Amniotic epithelial cell (primary cell): ENCODE measurements at places on chromosomes 7 and 10.

DNA sequence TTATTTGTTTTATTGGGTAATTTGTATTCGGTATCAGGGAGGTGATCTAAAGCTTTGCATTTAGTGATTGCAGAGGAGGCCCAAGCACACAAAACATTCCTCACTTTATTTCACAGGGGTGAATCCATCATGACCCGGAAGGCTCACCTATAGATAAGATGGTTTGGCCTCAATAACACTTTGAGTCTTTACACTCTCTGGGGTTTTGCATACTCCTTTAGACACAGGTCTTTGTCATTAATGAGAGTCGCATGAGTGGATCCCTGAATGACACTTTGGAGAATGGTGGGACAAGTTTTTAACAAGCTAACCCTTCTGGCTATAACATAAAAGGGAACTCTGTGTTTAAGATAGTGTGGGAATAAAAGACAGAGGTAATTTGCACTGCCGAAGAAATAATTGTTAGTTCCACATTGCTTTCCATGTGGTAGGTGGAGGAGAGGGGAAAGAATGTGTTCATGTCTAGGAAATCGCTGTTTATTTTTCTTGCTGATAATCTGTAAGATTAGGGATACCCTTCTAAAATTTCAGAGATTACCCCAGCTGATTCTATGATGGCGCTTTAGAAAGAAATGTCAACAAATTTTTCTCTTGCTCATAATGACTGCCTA, 455.8 kb downstream of the TFEC start:
- DNase-seq: no peak

- no peak for DNase-seq
Observed at GRCh38 chr10:100625816-100626215, 90.1 kb downstream of the HIF1AN start.

DNA sequence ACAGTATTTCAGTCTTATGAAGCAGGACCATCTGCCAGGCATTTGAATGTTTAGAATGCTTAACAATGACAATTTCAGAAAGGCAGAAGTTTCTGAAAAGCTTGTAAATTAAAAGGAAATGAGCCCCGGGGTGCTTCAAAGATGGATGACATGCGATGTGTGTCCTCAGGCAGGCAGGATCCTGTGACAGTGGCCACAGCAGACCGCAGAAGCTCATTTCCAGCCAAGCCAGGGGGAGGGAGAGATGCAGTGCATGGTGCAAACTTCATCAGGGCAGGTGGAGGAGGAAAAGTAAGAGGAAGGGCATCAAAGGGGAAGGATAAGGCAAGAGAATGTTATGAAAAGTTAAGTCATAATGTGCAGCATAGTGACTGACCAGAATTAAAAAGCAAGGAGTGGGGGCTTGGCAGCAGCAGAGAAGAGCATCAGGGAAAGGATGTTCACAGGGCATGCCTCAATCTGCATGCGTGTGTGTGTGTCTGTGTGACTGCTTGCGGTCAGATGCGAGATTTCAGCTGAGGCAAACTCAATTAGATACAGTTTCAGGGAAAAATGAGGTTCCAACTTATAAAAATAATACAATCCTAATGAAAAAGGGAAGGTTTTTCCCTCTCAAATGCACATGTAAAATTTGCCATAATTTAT, 173.7 kb downstream of the COBL start:
- no peak for DNase-seq

DNA sequence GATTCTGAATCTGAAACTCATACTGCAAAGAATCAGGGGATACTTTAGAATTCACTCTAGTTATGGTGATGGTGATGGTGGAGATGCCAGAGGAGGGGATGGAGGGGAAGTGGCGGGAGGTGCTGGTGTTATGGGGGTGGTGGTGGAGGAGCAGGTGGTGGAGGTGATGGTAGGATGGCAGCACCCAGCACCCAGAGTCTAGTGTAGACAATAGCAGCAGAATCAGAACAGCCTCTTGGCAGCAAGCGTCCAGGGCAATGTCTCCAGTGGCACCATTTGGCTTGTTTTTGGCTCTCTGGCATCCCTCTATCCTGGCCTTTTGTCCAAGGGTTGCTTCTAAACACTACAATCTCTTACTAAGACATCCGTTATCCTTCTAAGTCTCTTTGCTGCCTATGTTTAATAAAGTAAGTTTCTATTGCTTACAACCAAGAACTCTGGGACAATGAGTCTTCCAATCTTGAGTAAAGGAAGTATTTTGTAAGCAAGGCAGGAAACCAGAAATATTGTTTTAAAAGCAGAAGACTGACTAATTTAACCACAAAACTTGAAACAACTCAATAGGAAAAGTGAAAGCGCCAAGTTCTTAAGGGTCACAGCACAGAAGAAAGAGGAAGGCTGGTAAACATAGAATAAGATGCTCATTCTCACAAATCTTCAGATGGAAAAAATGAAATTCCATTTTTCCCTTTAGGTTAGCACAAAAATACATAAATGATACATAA, 42.4 kb upstream of the GDF10 start:
- DNase-seq: peak; percentile 67

GRCh38 chr10:11593612-11594011, 17.8 kb downstream of the USP6NL start:
- no peak for DNase-seq

DNA sequence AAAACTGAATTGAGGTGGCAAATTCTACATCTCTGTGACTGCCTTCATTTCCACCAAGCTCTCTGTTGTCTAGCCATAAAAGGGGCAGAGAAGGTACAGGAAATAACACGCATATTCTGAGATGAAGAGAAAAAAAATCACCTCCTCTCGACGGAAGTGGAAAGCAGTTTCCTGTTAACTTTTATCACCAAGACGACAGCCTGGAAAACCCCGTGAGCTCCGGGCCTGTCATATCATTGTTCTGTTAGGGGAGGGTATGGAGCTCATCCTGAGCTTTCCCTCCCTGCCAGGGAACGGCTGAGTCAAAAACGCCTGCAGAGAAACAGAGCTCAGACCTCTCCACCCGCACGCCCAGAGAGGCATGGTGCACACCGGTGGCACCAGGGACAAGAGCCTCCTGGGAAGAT, 200.3 kb downstream of the PRPF18 start:
- peak; percentile 63 for DNase-seq

GRCh38 chr10:15363031-15363430, 8.1 kb downstream of the FAM171A1 start:
- DNase-seq: peak; percentile 4

GRCh38 chr7:417973-418601, 101.6 kb downstream of the PDGFA start:
- no peak for DNase-seq

DNA sequence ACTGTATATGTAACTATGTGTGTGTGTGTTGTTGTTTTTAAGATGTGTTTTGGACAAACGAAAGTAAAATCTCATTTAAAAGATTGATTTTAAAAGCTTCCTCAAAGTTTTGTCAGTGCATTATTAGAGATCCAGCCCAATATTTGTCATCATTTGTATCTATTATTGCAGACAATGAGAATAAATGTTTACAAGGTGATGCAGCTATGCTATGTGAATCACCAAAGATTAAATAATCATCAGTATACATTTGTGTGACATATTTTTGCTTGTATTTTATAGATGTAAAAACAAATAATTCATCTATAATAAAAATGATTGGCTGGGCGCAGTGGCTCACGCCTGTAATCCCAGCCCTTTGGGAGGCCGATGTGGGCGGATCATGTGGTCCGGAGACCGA, 35.3 kb upstream of the RTKN2 start:
- DNase-seq: no peak

- DNase-seq: peak; percentile 51
Observed at GRCh38 chr7:151755131-151755801, 121.6 kb downstream of the PRKAG2 start.

GRCh38 chr10:132301371-132302330, 6.1 kb downstream of the STK32C start:
- DNase-seq: no peak

DNA sequence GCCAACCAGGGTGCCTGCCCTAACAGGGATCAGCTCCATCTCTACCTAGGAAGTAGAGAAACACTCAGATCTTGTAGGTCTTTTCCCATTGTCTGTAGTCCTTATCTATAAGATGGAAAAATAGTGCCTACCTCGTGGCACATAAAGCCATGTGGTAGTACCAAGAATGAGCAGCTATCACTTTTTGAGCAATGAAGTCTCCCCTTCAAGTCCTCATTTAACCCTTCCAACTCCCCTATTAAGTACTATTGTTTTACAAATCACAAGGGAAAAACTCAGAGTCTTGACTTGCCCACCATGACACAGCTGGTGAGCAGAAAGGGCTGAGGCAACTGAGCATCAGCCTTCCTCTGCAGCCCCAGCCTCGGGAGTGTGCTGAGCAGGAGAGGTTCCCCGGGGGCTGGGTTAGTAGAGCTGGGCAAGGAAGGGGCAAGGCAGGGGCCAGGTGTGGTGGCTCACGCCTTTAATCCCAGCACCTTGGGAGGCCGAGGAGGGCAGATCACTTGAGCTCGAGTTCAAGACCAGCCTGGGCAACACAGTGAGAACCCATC, 3.3 kb downstream of the FRAT2 start:
- DNase-seq: no peak
